ENCODE measurements at places on chromosomes 6 and 20.

DNA sequence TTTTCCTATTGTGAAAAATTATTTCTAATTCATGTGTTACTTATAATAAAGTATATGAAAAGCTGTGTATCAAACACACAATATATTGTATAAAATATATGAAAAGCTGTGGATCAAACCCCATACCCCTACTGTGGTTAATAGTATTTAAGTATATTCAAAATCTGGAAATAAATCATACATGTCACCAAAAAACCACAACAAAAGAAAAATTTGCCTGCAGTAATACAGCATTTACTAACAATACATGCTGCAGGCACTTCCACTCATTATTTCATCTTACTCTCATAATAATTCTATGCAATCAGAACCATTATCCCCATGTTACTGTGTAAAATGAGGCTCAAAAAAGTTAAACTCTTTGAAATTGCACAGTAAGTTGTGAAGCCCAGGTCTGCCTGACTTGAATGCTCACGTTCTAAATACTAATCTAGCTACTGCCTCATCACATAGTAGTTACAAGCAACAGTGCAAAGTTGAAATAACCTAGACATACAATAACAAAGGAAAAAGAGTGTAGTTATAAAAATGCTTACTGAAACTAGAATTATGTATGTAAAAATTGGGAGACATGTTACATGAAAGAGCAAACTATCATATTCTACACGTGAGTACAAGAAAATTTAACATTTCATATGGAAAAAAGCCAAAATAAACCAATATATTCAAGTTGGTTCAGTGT lies 61.7 kb downstream of the FAM217A start:
- DNase-seq = no peak

DNA sequence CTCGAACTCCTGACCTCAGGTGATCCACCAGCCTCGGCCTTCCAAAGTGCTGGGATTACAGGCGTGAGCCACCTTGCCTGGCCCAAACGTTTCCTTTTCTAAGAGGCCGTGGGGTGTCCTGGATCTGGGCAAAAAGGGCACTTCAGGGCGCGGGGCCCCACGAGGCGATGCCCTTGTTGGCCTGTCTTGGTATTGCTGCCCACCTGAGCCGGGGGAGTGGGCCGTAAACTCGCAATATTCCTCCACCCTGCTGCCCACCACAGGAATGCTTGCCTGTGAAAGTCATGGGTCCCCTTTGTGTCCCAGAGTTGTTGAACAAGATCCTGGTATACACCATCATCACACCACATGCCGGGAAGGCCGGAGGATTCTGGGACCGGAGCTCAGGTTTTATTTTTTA lies 49.0 kb downstream of the SSR1 start:
- DNase-seq = no peak

DNA sequence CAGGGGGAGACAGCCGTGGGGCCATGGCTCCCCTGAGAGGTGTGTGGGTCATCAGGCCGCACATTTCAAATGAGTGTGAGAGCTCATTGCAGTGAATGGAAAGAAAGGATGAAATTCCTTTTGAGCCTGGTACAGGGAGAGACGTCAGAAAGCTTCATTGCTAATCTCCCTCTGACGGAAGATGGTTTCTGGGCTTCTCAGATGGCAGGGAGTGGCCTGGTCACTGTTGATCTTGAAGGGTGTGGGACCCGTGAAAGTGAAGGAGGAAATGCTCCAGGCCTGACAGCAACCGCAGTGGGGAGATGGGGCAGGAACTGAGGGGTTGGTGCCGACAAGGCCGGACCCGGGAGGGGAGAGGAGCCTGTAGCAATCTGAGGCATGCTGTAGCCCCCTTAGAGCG lies 127.4 kb downstream of the MYLK4 start:
- DNase-seq = no peak

- no peak for DNase-seq
These were observed 1046.7 kb upstream of the MAP3K7 start for GRCh38 chr6:91633374-91634111.

- no peak for DNase-seq
These were observed 5.1 kb upstream of the SRSF6 start for GRCh38 chr20:43452404-43453126.

Data from natural killer cell (primary cell).